ENCODE measurements at places on chromosomes 2 and 18. TPM values are rescaled to one million over a fixed set of nuclear protein-coding genes. Genes with fewer than 3 reads are reported as not detected.
A peak's percentile ranks its signal among the peaks of the same experiment; 100 is the strongest.

Gene IL1RN
- total RNA-seq = 8.8 TPM

Gene SCN9A
- 7.2 TPM for total RNA-seq

Gene TMEM169
- 3.8 TPM for total RNA-seq

DNA sequence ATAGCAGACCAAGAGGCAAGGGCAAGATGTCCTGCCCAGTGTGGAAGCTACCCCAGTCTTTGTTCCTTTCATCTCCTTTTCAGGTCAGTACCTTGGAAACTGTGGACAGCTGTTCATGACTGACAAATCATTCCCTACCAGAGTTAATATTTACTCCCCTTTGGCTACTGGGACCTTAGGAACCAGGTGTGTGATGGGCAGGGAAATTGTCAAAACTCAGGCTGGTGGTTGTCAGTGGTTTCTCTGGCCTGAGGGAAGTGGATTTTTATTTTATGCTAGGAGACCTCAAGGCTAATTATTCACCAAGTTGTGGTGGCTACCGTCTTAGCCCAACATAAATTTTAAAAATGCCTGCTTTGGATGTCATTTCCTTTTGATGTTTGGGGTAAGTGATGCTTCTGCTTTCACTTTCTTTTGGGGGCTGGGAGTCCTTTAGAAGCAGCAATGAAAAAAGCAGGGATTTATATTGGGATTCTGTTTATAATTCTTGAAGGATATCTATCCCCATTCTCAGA, 119.3 kb downstream of the SETBP1 start:
- peak; percentile 65 for DNase-seq

- DNase-seq = no peak
Observed at GRCh38 chr2:230716588-230716987, 3.9 kb downstream of the CAB39 start.

- DNase-seq = no peak
Observed at GRCh38 chr18:43870626-43871025, 593.3 kb upstream of the SYT4 start.

- no peak for DNase-seq
Observed at GRCh38 chr2:48714245-48714644, 41.3 kb downstream of the LHCGR start.

GRCh38 chr18:6633310-6633709, 96.2 kb upstream of the ARHGAP28 start:
- DNase-seq = no peak

GRCh38 chr2:117958186-117958585, 55.7 kb downstream of the CCDC93 start:
- DNase-seq = peak; percentile 63

GRCh38 chr2:134588556-134588955, 130.2 kb downstream of the TMEM163 start:
- no peak for DNase-seq

DNA sequence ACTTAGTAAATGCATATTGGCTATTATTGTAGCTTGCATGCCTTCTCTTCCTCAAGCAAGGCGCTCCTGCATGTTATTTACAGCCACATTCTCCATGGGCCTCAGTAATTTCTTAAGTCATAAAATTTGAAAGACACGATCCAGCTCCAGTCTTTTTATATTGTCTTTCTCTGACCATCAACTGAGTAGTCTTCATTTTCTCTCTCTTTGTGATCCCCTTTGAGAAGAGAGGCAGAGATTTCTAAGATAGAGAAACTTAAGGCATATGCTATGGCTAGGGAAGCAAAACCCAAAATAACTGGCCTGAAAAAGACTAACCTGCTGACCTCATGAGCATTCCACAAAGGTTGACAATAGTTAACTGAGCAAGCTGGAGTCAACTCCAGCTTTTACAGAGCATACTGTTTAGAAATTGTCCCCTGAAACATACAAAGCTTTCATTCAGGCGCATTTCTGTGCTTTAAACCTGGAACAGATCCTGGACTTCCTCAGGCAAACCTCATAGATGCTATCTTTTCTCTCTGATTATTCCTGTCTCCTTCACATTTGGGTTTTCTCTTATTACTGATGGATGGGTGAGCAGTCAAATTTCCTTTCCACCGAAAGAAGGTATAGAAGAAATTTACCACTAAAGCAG, 4.6 kb downstream of the DPP4 start:
- DNase-seq = no peak

- DNase-seq = no peak
Observed at GRCh38 chr2:655626-656025, 21.6 kb downstream of the TMEM18 start.

GRCh38 chr2:143776526-143777297, 647.5 kb downstream of the ARHGAP15 start:
- DNase-seq = no peak

DNA sequence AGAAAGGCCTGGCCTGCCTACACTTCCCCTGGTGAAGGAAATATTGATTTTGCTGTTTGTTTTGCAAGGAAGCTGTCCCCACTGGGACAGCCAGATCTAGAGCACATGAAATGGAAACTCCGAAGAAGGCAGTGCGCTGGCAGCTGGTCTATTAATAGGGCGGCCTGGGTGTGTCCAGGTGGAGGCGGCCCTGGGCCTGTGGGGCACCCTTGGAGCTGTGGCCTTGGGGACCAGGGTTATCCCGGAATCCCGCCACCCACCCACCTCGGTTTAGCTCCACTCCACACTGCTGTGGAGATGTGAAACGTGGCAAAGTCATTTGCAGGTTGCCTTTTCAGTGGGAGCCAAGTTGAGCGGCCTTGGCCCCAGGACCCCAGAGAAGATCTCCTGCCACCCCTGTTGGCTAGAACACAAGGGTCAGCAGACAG, 204.3 kb downstream of the KLHL29 start:
- no peak for DNase-seq

GRCh38 chr2:223161873-223162458, 110.0 kb downstream of the KCNE4 start:
- DNase-seq = no peak

DNA sequence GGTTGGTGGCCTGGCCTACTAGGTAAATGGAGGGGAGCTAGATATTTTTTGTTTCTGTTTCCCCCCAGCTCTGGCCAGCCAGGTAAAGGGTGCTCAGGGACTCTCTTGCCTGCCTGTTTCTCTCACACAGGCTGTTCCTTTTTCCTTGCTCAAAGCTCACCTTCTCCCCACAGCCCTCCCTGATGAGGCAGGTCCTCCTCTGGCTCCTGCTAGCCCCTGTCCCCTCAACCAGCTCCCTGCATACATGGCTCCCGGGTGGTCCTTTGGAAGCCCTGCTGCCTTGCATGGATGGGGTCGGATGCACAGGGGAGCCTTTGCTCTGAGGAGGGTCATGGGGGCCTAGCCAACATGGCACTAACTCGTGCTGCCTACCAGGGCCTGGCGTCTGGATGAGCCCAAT, 27.8 kb downstream of the DYSF start:
- no peak for DNase-seq

DNA sequence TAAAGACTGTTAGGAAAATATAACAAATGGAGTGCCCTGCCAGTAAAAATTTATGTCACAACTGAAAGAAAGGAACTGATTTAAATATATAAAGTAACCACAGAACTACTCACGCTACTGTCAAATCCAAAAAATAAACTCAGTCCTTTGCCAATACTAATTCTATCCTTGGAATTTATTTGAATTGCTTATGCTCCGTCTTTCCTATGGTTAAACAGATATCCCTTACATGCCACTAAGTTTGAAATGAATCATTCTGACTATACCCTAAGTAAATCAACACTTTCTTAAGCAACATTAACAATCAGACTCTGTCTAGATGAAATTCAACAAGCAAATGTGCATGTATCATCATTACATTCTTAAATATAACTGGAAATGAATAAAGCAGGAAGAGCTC, 9.8 kb downstream of the HNRNPLL start:
- DNase-seq = no peak

GRCh38 chr2:133867166-133867565, 298.9 kb upstream of the NCKAP5 start:
- DNase-seq = no peak

DNA sequence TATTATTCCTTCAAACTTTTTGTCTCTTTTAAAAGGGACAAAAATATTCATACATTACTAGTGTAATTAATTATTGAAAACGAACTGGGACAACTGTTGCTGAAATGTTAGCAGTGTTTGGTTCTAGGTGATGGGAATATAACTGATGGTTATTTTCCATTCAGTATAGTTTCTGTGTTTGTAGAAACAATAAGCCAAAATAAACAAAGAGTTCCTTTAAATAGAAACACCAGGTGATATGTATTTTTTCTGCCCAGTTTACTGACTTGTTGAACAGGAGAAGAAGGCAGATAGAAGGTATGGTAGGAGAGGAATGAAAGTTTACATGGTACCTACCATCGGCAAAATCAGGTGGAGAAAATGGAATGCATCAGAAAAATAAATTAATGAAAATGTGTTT, 74.2 kb downstream of the LYPD6B start:
- no peak for DNase-seq

GRCh38 chr2:241061275-241061674, 40.8 kb downstream of the MTERF4 start:
- no peak for DNase-seq

Measured in kidney epithelial cell (primary cell).